ENCODE measurements at places on chromosomes 5 and 9. TPM values are rescaled to one million over a fixed set of nuclear protein-coding genes. Genes with fewer than 3 reads are reported as not detected.

GZMA gene
- not detected for total RNA-seq

LCNL1 gene
- total RNA-seq = 5.0 TPM

RLN2 gene
- not detected for total RNA-seq

PLAC8L1 gene
- 0.88 TPM for total RNA-seq

BAAT gene
- total RNA-seq = 0.37 TPM

NPR3 gene
- 1.1 TPM for total RNA-seq

WNT8A gene
- total RNA-seq = not detected

OBP2B gene
- total RNA-seq = not detected

CXCL14 gene
- total RNA-seq = not detected

TPRN gene
- total RNA-seq = 19.5 TPM

FOXE1 gene
- total RNA-seq = not detected

SPINK4 gene
- not detected for total RNA-seq

RAB3C gene
- total RNA-seq = not detected

AK3 gene
- total RNA-seq = 134 TPM

FAM81B gene
- not detected for total RNA-seq

NDUFA8 gene
- total RNA-seq = 52.9 TPM

RGS3 gene
- 110 TPM for total RNA-seq

NINJ1 gene
- 78.3 TPM for total RNA-seq

IL33 gene
- not detected for total RNA-seq

RALGPS1 gene
- 7.5 TPM for total RNA-seq

PKD2L2 gene
- not detected for total RNA-seq

PCDHB11 gene
- 3.9 TPM for total RNA-seq

THOC3 gene
- total RNA-seq = 34.3 TPM

ZNF658 gene
- total RNA-seq = 5.3 TPM

RGS7BP gene
- total RNA-seq = not detected

IFNB1 gene
- total RNA-seq = not detected

MLANA gene
- total RNA-seq = 0.70 TPM

OLFM1 gene
- not detected for total RNA-seq

DBH gene
- total RNA-seq = 1.5 TPM

GAS1 gene
- 190 TPM for total RNA-seq

PCDHA9 gene
- 0.03 TPM for total RNA-seq

GCNT4 gene
- total RNA-seq = 0.35 TPM

EQTN gene
- not detected for total RNA-seq

HMMR gene
- 1.4 TPM for total RNA-seq

ABO gene
- total RNA-seq = not detected

CARTPT gene
- total RNA-seq = not detected

C9orf50 gene
- total RNA-seq = not detected

PAX5 gene
- not detected for total RNA-seq

RASGRF2 gene
- not detected for total RNA-seq

ADRB2 gene
- total RNA-seq = 5.1 TPM

TPM2 gene
- 13,316 TPM for total RNA-seq

PCDHA11 gene
- 0.13 TPM for total RNA-seq

PTCH1 gene
- total RNA-seq = 1.7 TPM

GPX8 gene
- total RNA-seq = 83.7 TPM

MYMK gene
- total RNA-seq = 441 TPM

KIF24 gene
- 2.0 TPM for total RNA-seq

CAVIN4 gene
- total RNA-seq = 311 TPM

All from myocyte (in vitro differentiated cells).